MG63 (cell line): ENCODE measurements at places on chromosomes 13 and 19. TPM values are rescaled to one million over a fixed set of nuclear protein-coding genes. Genes with fewer than 3 reads are reported as not detected.

ANGPTL8 gene
- not detected in 2 replicates for total RNA-seq

ATP4A gene
- total RNA-seq, result not detected in 2 replicates

GGACT gene
- 0.76 and 4.9 TPM in 2 replicates for total RNA-seq

PPM1N gene
- 6.6 TPM in 1 of 2 replicates, not detected in the other for total RNA-seq

ZNF850 gene
- 0.20 TPM in 2 replicates for total RNA-seq

ZDHHC20 gene
- total RNA-seq, result 49.2 and 146 TPM in 2 replicates

ZNF534 gene
- total RNA-seq, result not detected in 2 replicates

LRRC8E gene
- total RNA-seq, result 11.9 and 20.1 TPM in 2 replicates

BLOC1S3 gene
- 1.9 and 22.6 TPM in 2 replicates for total RNA-seq

SCAF1 gene
- 13.4 and 22.7 TPM in 2 replicates for total RNA-seq

NOVA2 gene
- not detected in 2 replicates for total RNA-seq

ZNF799 gene
- total RNA-seq, result 5.2 and 22.6 TPM in 2 replicates

KIRREL2 gene
- 0.15 and 0.43 TPM in 2 replicates for total RNA-seq

TSHZ3 gene
- total RNA-seq, result 2.2 and 2.6 TPM in 2 replicates

B3GNT8 gene
- total RNA-seq, result not detected in 2 replicates

IL11 gene
- total RNA-seq, result 0.95 TPM in 1 of 2 replicates, not detected in the other

NEK3 gene
- total RNA-seq, result 6.7 and 6.9 TPM in 2 replicates

NEK5 gene
- total RNA-seq, result 0.20 TPM in 1 of 2 replicates, not detected in the other

DNA sequence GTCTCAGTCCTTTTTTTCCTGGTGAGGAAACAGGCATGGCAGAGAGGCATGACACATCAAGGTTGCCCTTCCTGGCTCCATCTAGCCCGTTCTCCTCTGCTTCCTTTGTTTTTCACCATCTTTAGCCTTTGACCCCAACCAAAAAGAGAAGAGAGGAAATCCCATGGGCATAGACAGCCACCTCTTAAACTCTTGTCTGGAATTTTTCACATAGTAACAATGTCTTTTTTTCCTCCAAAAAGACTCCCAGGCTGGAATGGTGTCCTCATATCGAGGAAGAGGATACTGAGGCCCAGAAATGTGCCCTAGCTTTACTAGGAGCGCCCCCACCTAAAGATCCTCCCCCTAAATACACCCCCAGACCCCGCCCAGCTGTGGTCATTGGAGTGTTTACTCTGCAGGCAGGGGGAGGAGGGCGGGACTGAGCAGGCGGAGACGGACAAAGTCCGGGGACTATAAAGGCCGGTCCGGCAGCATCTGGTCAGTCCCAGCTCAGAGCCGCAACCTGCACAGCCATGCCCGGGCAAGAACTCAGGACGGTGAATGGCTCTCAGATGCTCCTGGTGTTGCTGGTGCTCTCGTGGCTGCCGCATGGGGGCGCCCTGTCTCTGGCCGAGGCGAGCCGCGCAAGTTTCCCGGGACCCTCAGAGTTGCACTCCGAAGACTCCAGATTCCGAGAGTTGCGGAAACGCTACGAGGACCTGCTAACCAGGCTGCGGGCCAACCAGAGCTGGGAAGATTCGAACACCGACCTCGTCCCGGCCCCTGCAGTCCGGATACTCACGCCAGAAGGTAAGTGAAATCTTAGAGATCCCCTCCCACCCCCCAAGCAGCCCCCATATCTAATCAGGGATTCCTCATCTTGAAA, at the start of gene GDF15:
Gene GDF15 (plus strand): TSS at position 484 of the 868 bp plus-strand sequence. CDS start 32 bp downstream, at position 516.
- DNase-seq, result peak; percentile 82

DNA sequence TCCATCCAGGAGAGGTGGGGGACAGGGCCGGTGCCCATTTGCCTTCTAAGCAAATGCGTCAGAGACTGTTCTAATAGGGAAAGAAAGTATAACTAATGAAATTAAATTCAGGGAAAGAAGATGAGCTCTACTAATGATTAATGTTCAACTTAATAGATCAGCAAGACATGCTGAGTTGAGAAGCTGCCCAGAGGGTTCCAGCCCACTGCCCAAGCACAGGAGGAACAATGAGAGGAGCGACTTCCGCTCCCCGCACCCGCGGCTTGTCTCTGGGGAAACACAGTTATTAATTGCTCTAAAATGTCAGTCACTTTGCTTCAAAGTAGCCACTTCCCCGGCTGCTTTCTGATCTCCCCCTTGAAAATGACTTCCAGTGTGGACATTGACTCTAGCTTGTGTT, 331.3 kb downstream of the UQCRFS1 start:
- DNase-seq, result no peak

DNA sequence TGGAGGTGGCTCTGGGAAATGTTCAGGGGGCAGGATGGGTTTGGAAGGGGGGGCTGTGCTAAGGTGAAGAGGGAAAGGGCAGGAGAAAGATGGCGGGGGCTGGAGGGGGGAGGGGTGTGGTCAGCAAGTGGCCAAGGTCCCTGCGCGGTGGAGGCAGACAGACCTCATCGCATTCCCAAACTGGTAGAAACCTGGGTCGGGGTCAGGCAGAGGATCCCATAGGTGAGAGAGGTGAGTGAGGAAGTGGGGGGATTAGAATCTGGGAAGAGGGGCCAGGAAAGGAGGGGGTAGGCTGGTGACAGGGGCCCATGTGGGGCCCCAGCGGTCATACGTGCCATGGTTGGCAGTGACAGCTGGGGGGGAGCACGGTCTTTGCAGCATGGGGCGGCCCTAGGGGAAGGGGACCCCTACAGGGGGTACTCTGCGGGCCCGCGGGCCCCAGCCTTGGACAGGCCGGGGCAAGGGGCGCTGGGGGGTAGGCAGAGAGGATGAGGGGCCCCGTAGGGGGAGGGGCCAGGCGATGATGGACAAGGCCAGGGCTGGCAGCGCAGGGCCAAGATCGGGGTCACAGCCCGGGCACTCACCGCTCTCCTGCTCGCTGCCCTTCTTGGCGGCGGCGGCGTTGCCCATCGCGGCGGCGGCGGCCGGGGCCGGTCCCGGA, 514 bp downstream of the PRKACA start:
- DNase-seq, result no peak

- no peak for DNase-seq
Observed at GRCh38 chr13:98199480-98199879, 22.4 kb upstream of the RNF113B start.

GRCh38 chr13:98490866-98491265, 86.0 kb downstream of the STK24 start:
- no peak for DNase-seq

DNA sequence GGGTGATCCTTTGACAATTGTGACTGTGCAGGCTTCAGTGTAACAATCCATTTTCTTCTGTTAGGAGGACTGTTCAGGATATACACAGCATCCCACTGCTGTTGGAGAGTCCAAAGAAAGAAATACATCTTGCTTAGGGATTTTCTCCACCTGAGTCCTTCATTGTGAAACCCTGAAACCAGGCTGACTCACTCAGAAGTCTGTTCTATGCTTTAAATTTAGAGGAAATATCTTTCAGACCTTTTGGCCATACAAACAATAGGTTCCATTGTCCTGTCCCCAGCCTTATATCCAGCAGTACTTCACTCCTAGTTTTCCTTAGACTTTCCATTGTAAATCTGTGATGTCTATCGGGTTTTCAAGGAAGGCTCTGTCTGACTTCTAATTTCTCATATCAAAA, 379.1 kb downstream of the SUCLA2 start:
- DNase-seq, result no peak

- DNase-seq, result no peak
Observed at GRCh38 chr19:16160445-16160942, 12.8 kb downstream of the CIB3 start.

GRCh38 chr13:53151336-53152056, 122.9 kb downstream of the OLFM4 start:
- DNase-seq, result no peak

GRCh38 chr13:72782717-72783116, 784 bp downstream of the PIBF1 start:
- DNase-seq, result peak; percentile 13

DNA sequence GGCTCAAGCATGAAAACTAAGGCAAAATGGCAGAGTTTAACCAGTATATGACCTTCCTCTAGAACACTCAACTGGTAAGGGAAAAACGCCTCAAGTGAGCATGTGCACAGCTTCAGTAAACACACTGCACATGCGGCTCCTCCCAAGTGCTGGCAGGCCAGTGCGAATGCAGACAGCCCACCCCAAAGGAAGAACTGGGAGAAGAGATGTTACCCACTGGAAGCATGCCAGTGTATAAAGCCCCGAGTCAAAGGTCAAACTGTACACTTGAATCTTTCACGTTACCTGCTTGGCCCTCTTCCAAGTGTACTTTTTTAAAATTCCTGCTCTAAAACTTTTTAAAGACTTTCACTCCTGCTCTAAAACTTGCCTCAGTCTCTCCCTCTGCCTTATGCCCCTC, 19.2 kb upstream of the RCBTB1 start:
- DNase-seq, result no peak

- no peak for DNase-seq
Observed at GRCh38 chr13:37361608-37362007, 237.0 kb downstream of the POSTN start.

DNA sequence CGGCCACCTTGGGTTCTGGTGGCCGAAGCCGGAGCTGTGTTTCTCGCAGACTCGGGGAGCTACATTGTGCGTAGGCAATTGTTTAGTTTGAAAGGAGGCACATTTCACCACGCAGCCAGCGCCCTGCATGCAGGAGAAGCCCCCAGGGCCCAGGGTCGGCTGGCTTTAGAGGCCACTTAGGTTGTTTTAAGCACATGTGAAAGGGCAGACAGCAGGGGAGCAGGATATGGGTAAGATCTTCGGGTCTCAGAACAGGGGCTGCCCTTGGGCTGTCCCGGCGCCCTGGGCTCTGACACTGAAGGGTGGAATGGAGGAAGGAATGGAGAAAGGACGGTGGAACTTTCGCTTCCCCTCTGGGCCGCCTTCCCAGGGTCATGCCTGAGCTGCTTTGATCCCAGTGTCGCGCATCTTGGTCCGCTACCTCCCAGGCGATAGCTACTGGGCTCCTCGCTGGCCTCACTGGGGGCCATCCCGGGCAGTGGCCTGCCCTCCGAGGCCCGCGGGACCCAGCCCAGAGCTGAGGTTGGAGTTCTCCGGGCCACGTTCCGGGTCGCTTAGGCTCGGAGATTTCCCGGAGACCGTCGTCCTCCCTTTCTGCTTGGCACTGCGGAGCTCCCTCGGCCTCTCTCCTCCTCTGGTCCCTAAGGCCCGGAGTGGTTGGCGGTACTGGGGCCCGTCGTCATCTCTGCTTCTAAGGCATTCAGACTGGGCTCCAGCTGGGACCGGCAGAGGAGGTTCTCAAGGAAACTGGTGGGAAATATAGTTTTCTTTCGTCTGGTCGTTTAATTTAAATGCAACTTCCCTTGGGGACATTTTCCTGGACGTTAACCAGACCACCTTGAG, 4.3 kb upstream of the POU4F1 start:
- DNase-seq, result no peak

GRCh38 chr13:112260108-112261055, 115.8 kb upstream of the SPACA7 start:
- DNase-seq, result no peak

DNA sequence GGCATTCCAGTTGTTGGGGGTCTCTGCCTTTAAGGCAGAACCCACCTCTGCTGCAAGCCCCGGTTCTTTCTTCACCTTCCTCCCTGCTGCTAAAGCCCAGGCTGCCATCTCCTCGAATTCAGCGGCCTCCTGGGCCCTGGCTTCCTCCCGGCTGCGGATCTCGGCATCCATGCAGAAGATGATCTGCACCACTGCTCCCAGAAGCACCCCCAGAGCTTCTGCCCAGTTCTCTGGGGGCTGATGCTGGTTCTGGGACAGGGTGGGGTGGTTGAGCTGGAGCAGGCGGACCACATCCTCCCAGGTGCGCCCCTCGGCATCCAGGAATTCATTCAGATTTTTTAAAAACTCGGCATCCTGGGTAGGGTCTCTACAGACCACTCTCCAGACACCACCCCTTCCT, 987 bp downstream of the PNMA8A start:
- DNase-seq, result no peak

DNA sequence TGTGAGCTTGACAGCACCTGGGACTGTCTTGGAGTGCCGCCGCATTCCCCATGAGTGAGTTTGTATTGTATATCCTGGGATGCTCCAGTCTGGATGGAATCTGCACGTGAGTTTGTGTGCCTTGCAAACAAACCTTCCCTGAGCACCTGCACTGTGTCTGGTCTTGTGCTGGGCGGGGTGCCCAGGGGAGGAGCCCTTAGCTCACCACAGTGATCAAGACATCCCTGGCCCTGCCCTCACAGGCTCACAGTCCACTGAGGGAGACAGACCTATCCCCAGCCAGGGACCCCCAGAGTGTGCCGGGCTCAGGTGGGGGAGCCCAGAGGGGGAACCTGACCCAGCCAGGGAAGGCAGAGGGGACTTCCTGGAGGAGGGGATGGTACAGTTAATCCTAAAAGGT, 1.7 kb upstream of the BCAM start:
- no peak for DNase-seq

DNA sequence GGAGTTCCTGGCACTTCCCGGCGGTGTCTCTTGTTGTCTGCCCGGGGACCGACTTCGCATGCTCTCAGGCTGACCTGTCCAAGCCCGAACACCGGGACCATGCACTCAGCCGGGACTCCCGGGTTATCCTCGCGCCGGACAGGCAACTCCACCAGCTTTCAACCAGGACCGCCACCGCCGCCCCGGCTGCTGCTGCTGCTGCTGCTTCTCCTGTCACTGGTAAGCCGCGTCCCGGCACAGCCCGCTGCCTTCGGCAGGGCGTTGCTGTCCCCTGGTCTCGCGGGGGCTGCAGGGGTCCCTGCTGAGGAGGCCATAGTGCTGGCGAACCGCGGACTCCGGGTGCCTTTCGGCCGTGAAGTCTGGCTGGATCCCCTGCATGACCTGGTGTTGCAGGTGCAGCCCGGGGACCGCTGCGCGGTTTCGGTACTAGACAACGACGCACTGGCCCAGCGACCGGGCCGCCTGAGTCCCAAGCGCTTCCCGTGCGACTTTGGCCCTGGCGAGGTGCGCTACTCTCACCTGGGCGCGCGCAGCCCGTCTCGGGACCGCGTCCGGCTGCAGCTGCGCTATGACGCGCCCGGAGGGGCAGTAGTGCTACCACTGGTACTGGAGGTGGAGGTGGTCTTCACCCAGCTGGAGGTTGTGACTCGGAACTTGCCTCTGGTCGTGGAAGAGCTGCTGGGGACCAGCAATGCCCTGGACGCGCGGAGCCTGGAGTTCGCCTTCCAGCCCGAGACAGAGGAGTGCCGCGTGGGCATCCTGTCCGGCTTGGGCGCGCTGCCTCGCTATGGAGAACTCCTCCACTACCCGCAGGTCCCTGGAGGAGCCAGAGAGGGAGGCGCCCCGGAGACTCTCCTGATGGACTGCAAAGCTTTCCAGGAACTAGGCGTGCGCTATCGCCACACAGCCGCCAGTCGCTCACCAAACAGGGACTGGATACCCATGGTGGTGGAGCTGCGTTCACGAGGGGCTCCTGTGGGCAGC, 661 bp downstream of the FREM2 start:
- DNase-seq, result peak; percentile 40

GRCh38 chr13:44921246-44921877, 67.9 kb downstream of the NUFIP1 start:
- DNase-seq, result no peak
